ENCODE measurements at places on chromosomes 4 and X. TPM values are rescaled to one million over a fixed set of nuclear protein-coding genes. Genes with fewer than 3 reads are reported as not detected.

- no peaks in the 10 kb centered on the region for H3K27me3 ChIP-seq
- H3K36me3 ChIP-seq, result no peaks in the 10 kb centered on the region
- DNase-seq, result peak; percentile 30
- H3K4me3 ChIP-seq, result no peak overlapping the region
- H3K27ac ChIP-seq, result peak overlapping the region; percentile 58
Observed at GRCh38 chr4:138910914-138911336, 104.7 kb upstream of the NOCT start.

DNA sequence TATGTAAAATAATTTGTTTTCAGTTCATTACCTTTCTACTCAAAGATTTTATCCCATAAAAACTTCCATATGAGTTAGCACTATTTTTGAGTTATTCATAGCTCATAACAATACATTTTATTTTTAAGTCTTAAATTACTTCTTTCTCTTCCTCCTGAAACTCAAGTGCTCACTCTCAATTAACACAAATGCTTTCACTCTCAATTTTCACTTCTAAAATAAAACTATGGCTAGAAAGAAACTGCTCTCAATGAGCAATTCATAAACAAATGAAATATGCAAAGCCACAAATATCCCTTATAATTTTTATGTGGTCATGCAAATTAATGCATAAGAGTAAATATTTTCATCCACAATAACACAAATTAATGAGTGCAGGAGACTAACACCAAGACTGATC, 38.8 kb downstream of the MAML3 start:
- no peak overlapping the region for H3K27ac ChIP-seq
- H3K27me3 ChIP-seq, result no peaks in the 10 kb centered on the region
- H3K36me3 ChIP-seq, result no peaks in the 10 kb centered on the region
- no peak for DNase-seq

DNA sequence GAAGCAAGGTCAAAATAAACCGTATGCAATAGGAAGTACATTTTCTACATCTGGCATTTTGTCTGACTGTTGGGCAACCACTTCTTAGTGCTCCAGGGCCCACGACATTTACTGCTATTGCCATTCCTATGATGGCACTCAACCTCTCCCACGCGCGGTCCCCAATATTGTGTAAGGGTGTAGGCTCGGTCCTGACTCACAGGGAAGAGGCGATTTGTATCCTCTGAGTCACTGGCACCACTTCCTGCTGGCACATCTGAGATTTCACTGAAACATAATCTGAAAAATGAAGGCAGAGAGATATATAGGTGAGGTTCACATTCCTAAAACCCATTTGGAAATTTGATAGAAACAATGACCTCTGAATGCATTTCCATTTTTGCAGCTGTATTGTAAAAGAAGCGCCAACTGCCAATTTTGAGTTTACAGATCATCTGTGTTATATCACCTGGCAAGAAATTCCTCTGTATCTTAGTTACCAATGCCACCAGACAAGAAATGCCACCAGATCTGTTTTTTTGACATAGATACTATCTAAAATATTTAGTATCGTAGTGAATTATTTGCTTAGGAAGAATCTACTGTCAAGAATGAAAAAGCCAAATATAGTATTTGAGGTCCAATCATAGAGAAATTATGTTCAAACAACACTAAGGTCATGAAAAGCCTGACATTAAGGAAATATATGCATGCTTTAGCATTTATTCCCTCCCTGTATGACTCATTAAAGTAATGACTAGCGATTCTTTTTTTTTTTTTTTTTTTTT, 9.8 kb downstream of the EREG start:
- no peak overlapping the region for H3K4me3 ChIP-seq
- H3K27ac ChIP-seq, result no peak overlapping the region
- H3K36me3 ChIP-seq, result no peaks in the 10 kb centered on the region
- H3K27me3 ChIP-seq, result no peaks in the 10 kb centered on the region
- H3K4me1 ChIP-seq, result no peaks in the 10 kb centered on the region
- no peak for DNase-seq

DNA sequence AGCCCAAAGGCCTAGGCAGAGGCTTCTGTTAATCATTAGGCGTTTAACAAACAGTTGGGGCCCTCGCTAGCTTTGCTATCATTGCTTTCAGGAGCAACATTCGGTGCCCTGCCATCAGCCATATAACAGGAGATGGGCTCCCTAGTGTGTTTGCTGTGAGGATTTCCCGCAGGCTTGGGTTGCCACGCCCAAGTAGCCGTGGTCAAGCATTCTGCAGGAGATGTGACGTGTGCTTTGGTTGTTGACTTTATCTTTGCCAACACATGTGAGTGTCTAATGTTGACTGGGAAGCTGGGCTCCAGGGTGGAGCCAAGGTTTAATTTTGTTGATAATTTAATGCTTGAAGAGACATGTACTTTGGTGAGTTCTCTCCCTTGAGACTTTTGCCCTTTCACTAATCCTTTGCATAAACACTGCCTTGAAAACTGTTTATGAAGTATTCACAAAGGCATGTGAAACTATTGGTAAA, 184.6 kb upstream of the KIT start:
- H3K27me3 ChIP-seq, result no peaks in the 10 kb centered on the region
- no peak overlapping the region for H3K27ac ChIP-seq
- DNase-seq, result no peak
- no peaks in the 10 kb centered on the region for H3K4me1 ChIP-seq

The IQCM gene
- not detected for total RNA-seq

The IL1RAPL1 gene
- 0.78 TPM for total RNA-seq

Data from thyroid gland (tissue), 4 donors.